Stimulated activated CD4-positive, alpha-beta T cell treated with anti-CD3 and anti-CD28 coated beads, Interleukin-1b, Interleukin-23, amount 100 ng/mL, for 48 hours (primary cell): ENCODE measurements at places on chromosomes 12 and 14.
A peak's percentile ranks its signal among the peaks of the same experiment; 100 is the strongest.

GRCh38 chr12:60096727-60097126, 500.9 kb downstream of the SLC16A7 start:
- no peak for DNase-seq

DNA sequence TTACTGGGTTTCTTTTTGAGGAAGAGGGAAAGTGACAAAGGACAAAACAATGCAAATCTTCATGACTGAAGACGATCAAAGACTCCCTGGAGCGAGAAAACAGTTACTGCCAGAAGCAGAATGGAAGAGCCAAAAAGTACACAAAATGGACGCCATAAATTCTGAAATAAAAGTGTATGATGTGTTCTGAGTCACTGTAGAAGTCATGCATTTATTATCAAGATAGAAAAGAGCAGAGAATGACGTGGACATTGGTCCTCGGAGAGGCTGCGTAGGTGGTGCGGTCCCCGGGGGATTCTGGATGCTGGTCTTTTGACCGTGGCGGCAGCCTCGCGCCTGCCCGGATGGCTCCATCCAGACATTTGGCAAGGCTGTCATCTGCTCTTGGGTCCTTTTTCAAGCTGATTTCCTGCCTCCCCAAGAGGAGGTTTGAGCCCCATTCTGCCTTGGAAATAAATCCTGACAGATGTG, 52.8 kb downstream of the C14orf132 start:
- no peak for DNase-seq

- DNase-seq: no peak
These were observed at the start of gene PMCH for GRCh38 chr12:102197789-102198188. TSS of gene PMCH (minus strand) at chr12:102197833. CDS start at chr12:102197770, 63 bp downstream.

GRCh38 chr12:122228092-122228491, 2.2 kb upstream of the DIABLO start:
- no peak for DNase-seq

GRCh38 chr14:49972131-49972671, 79.3 kb downstream of the ARF6 start:
- DNase-seq: no peak

- no peak for DNase-seq
These were observed 43.4 kb downstream of the SAMD4A start for GRCh38 chr14:54610051-54610977.

DNA sequence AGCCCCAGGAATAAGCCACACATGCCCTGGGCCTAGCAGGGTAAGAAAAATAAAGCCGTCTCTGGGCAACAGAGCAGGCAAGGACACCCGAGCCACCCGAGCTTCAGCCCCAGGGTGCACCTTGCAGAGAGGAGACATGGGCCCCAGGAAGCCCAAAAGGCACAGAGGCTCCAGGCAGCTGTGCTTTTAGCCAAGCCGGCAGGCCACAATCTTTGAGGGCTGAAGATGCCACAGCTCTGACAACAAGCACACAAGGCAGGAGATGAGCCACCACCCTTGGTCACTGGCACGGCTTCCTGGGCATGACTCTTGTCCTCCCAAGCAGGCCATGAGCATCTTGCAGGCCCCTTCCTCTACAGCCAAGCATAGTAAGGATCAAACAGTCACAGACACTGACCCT, 86.3 kb downstream of the ITPK1 start:
- no peak for DNase-seq

DNA sequence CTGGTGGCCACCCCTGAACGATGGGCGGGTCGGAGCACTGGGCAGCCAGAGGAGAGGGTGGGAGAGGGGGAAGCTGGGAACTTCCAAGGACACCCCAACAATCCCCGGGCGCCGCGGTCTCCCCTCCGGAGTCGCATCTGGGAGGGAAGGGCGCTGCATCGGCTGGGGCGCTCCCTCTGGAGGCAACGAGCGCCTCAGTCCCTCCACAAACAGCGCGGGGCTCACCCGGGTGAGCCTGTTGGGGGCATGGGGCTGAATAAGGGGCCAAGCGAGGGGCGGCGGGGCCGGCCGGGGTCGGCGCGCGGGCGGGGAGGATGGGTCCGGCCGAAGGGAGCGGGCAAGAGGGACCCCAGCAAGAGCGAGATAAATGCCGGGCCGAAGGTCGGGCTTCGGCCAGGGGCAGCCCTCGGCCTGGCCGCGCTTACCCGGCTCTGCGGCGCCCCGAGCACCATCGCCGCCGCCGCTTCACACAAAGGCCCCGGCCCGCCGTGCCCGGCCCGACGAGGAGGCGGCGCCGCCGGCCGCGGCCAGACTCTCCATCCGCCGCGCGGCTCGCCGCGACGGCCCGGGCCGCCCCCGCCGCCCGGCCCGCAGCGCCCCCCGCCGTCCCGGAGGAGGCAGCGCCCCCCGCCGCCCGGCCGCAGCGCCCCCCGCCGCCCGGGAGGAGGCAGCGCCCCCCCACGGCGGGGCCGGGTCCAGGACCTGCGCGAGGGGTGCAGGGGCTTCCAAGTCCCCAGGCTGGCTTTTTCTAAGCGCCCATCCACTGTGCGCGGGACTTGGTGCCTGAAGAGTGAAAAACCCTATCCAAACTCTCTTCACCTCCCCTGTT, at the start of gene ZBTB39:
TSS of gene ZBTB39 (minus strand) at position 567 of the 829 bp plus-strand sequence. CDS start 1,629 bp downstream, outside the sequence.
- DNase-seq: peak; percentile 63

DNA sequence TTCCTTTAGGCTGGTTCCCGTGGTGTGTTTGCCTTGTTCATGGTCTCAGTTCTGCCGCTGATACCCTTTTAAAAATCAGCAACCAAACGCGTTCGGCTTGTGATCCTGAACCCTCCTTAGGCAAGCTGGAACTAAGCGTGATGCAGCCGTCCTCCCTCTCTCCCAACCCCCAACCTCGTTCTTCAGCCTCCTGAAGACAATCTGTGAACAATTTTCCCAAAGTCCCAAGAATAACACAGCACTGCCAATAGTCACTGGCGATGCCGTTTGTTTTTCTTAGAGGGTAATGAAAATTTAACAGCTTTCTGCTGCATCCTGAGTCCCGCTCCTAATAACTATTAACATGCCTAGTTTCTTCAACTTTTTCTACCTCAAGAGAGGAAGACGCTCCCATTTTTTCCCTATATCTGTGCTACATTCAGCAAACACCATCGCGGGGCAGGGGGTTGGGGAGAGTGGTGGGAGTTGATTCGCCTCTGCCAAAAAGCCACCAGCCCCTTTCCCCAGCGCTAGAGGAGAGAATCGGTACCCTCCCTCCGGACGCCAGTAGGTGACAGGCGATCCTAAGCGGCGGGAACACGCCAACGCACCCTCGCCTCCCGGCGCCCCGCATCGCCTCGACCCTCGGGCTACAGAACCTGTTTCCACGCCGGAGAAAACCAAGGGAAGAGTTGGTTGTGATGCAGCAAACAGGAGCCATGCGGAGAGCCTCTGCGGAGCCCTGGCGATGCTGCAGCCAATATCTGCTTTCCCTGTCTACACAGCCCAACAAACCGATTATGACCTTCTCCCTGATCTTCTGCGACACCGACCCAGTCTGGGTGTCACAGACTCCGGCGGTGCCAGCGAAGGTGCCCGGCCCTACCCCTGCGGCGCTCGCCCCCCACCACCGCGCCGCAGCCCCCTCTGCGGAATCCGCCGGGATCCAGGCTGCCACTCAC, 752 bp downstream of the PRICKLE1 start:
- DNase-seq: no peak

DNA sequence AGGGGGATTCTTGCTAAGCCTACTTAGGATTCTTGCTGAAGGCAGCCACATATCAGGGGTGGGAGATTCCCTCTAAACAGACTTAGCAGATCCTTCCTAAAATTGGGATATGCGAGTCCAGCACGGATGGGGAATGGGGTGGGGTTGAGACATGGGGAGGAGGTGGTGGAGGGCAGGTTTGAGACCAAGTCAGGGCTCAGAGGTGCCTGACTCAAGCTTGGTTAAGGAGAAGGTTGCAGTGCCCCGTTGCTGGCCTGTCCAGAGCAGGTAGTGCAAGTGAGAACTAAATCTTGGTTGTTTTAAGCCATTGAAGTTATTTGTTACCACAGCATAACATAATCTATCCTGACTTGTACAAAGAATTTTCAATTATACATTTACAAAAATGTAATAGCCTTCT, 359.7 kb downstream of the AACS start:
- DNase-seq: no peak

DNA sequence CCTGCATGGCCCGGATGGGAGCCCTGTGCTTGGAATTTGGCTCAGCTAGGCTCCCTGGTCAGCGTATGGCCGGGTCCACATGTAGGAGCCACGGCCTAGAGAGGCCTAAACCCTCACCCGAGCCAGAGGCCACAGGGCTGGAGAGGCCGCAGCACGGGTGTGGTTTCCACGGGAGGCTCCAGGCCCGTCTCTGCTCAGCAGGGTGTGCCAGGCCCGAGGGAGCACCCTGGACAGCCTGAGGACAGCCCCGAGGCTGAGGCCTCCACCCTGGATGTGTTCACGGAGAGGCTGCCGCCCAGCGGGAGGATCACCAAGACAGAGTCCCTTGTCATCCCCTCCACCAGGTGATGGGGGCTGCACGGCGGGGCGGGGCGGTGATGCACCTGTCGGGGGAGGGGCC, 17.6 kb upstream of the TEX22 start:
- DNase-seq: no peak

- DNase-seq: no peak
These were observed 211.1 kb upstream of the DAAM1 start for GRCh38 chr14:58977366-58977765.

DNA sequence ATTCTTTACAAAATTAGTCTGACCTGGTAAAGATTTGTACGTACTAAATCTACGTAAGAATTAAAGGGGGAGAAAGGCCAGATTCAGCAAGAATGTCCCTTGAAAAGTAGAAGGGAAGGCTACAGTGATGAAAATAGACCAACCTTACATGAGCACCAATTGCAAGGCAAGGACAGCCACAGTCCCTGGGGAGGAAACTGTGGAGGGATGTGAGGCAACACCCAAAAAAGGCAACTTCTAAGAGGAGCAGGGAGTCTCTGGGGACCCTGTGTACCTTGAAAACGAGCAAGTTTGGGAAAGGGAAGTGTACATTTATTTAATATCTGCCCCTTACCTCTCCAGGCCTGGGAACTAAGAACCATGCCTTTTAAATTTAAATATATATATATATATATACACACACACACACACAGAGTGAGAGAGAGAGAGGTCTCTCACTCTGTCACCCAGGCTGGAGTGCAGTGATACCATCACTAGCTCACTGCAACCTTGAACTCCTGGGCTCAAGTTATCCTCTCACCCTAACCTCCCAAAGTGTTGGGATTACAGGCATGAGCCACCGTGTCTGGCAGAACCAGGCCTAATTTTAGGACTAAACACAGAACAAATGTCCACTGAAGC, 56.4 kb downstream of the TMCC3 start:
- no peak for DNase-seq

DNA sequence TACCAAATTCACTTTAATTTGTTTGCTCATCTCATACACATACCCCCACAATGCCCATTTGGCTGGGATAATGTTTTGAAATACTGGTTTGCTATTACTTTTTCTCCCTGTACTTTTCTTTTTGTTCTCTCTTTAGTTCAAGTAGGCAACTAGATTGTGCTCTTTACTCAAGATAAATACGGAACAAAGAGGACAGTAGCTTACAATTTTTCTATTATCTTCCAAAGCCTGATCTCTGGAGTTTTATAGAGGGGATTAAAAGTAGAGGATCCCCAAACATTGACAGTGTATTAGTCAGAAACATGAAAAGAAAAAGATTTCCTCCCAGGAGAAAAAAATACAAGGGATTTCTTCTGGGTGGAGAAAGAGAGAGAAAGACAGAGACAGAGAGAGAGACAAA, 102.1 kb upstream of the FSCB start:
- DNase-seq: no peak

- DNase-seq: no peak
These were observed 6.4 kb downstream of the BMP4 start for GRCh38 chr14:53950031-53950793.

- DNase-seq: no peak
These were observed 44.9 kb upstream of the RIC8B start for GRCh38 chr12:106729611-106730010.

- no peak for DNase-seq
These were observed 3.1 kb upstream of the LRP1-AS start for GRCh38 chr12:57150400-57151000.

DNA sequence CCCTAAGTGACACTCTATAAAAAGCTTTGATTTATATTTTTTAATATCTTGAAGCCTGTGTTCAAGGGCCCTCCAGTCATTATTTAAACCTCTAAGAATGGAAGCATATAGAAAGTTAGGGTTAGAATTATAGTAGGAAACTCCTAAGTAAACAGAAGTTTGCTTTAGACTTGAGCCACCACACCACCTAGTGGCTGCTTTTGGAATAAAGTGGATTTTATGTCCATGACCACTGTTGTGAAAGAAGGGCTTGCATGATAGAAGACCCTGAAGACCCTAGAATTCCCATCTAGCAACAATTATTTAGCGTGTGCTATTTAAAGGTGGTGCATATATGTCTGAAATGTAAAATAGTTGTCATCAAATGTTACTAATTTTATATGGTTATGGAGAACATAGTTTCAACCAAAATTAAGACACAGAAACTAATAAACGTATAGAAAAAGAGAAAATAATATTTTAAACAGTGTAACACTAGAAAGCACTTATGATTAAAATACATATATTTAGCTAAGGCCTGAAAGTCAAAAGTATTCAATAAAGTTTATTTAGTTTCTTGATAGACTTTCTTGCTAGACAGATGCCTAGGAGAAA, 21.3 kb downstream of the LRRIQ1 start:
- DNase-seq: no peak

GRCh38 chr12:68106660-68107059, 52.9 kb downstream of the IFNG start:
- no peak for DNase-seq

GRCh38 chr12:113021500-113021899, 35.0 kb upstream of the DTX1 start:
- no peak for DNase-seq

DNA sequence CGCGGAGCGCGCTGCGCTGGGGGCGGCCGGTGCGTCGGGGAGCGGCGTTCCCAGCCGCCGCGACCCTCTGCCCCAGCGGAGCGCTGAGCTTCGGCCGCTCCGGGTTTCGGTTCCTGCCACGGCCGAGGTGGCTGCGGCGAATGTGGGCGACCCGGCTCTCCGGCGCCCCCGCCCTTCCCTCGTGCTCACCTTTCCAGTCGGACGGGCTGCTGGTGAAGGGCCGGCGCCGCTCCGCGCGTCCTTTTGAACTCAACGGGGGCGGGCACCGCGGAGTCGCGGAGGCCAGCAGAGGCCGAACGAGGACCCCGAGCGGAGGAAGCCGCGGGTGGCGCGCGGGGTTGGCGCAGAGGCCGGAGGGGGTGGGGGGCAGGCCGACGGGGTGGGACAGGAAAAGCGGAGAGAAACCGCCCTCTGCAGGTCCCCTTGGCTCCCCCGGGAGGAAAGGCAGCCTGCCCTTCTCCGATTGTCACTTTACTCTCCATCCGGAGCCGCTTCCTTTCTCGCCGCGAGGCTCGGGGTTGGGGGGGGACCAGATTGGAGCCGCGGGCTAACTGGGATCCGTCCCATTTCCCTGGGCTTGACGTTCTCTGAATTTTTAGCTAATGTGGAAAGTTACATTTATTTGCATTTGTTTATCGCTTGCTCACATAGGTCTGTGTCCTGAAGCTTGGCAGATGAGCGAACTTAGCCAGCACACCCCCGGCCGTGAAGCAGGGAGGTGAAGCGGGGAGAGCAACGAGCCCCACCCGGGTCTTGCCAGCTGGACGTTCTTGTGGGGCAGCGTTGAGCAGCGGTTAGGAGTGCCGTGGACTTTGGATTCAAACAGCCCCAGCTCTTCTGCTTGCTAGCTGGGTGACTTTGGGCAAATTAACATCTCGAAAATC, at the start of gene SMAGP:
TSS of gene SMAGP (minus strand) at position 349 of the 884 bp plus-strand sequence. CDS start 1,137 bp downstream, outside the sequence.
- peak; percentile 25 for DNase-seq
